ENCODE measurements at places on chromosomes 4 and X.

DNA sequence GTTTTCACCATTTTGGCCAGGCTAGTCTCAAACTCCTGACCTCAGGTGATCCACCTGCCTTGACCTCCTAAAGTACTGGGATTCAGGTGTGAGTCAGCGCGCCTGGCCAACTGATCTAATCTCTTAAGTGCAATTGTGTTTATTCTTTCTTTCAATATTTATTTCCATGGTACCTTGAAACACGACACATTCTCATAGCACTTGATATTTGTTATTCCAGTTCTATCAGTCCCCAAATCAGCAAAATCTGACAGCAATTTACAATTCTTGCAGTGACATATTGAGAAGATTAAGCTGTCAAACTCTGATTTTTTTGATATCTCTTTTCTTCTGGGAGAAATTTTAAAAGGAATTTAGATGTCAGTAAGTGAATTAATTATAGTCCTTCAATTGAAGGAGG is 218.1 kb upstream of the FAT4 start:
- no peaks in the 10 kb centered on the region for H3K36me3 ChIP-seq
- H3K4me1 ChIP-seq, result no peaks in the 10 kb centered on the region
- H3K27ac ChIP-seq, result no peak overlapping the region
- DNase-seq, result no peak
- H3K4me3 ChIP-seq, result no peak overlapping the region
- no peaks in the 10 kb centered on the region for H3K27me3 ChIP-seq

DNA sequence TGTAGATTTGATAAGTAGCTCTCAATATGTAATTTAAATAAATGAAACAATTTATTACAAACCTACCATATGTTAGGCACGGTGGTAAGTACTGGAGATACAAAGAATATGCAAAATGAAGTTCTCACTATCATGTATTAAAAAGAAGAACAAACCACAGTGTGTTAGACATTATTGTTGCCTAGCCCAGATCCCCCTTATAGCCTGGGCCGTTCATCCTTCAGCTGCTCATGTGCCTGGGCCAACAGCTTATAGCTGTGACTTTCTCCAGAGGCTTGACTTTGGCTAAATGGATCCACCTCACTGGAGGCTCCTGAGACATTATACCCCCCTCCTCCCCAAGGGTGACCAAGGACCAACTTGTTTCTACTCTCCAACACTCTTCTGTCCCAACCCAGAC is 29.8 kb upstream of the CCNG2 start:
- no peak for DNase-seq
- no peaks in the 10 kb centered on the region for H3K4me1 ChIP-seq
- H3K4me3 ChIP-seq, result no peak overlapping the region
- H3K27me3 ChIP-seq, result peaks cover 15% of the 10 kb centered on the region

DNA sequence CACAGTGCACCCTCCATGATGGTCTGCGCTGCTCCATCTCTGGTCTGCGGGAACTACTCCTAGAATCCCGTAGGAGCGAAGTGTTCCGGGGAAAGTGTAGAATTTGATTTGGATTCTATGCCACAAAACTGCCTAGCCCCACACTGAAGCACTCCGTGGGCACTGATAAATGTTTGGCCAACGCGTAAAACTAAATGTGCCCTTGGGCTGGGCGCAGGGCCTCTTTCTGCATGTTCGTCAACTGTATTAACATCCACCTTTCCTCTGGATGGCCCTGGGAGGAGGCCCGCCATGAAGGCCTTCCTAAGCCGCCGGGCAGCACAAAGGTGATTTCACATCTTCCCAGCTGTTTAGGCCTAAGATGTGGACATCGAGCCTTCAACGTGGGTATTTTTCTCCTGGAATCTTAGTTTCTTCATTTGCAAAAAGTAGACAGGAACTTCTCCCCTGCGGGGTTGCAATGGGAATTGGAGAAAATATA is 2.6 kb downstream of the MSX1 start:
- no peak overlapping the region for H3K4me3 ChIP-seq
- H3K36me3 ChIP-seq, result peaks cover 2% of the 10 kb centered on the region
- no peak overlapping the region for H3K27ac ChIP-seq
- DNase-seq, result no peak
- peaks cover 5% of the 10 kb centered on the region for H3K4me1 ChIP-seq

- H3K27ac ChIP-seq, result no peak overlapping the region
- H3K4me3 ChIP-seq, result no peak overlapping the region
- no peak for DNase-seq
- peaks cover 7% of the 10 kb centered on the region for H3K27me3 ChIP-seq
- H3K4me1 ChIP-seq, result no peaks in the 10 kb centered on the region
- no peaks in the 10 kb centered on the region for H3K36me3 ChIP-seq
Observed at GRCh38 chr4:170008371-170008770, 17.8 kb downstream of the MFAP3L start.

- no peak for DNase-seq
- peaks cover 11% of the 10 kb centered on the region for H3K4me1 ChIP-seq
- no peak overlapping the region for H3K27ac ChIP-seq
- H3K4me3 ChIP-seq, result no peak overlapping the region
- no peaks in the 10 kb centered on the region for H3K27me3 ChIP-seq
Observed at GRCh38 chr4:2552806-2553205, 16.4 kb downstream of the FAM193A start.

DNA sequence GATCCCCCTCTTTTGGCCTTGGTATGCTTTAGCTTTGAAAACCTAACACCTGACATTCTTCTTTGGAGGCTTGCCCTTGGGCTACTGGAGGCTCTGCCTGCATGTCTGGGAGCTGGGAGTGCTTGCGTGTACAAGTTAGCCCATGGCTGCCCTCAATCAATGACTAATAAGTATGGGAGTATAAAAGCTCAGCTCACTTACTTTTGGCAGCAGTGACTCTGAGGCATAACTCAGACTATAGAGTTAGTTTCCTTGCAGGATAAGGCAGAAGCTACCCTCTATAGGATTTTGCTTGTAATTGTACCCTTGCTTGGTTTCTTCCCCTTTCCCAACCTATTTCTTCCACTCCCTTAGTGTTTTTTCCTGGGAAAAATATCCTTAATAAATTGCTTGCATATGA is 247.9 kb downstream of the PPP1R2C start:
- H3K36me3 ChIP-seq, result no peaks in the 10 kb centered on the region
- no peak for DNase-seq
- no peaks in the 10 kb centered on the region for H3K4me1 ChIP-seq
- no peak overlapping the region for H3K27ac ChIP-seq

- peaks cover 28% of the 10 kb centered on the region for H3K27me3 ChIP-seq
- no peaks in the 10 kb centered on the region for H3K36me3 ChIP-seq
- H3K4me3 ChIP-seq, result no peak overlapping the region
- peaks cover 19% of the 10 kb centered on the region for H3K4me1 ChIP-seq
Observed at GRCh38 chr4:153082322-153083301, 121.6 kb upstream of the TRIM2 start.

DNA sequence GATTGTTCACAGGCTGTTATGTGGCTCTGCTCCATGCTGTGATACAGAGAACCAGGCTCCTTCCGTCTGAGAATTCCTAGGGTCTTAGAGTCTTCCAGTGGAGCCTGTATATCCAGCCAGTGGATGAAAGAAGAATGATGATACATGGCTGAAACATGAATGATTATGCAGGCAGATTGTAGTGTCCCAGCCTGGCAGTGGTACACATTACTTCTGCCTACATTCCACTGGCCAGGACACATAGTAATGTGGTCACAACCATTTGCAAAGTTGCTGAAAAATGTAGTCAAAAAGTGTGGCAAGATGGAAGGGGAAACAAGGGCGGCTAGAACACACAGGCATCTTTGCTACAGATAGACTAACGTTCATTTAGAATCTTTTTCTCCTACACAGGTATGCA is 4.5 kb upstream of the GBA3 start:
- H3K4me1 ChIP-seq, result no peaks in the 10 kb centered on the region
- no peak for DNase-seq
- no peaks in the 10 kb centered on the region for H3K36me3 ChIP-seq
- no peak overlapping the region for H3K4me3 ChIP-seq
- H3K27me3 ChIP-seq, result peaks cover 10% of the 10 kb centered on the region

- no peaks in the 10 kb centered on the region for H3K36me3 ChIP-seq
- no peaks in the 10 kb centered on the region for H3K4me1 ChIP-seq
- no peak overlapping the region for H3K27ac ChIP-seq
- H3K4me3 ChIP-seq, result no peak overlapping the region
- DNase-seq, result no peak
- no peaks in the 10 kb centered on the region for H3K27me3 ChIP-seq
Observed at GRCh38 chr4:161577579-161578301, 586.1 kb downstream of the FSTL5 start.

GRCh38 chr4:104719539-104720230 is 225.0 kb upstream of the CXXC4 start:
- H3K4me3 ChIP-seq, result no peak overlapping the region
- DNase-seq, result no peak
- H3K36me3 ChIP-seq, result no peaks in the 10 kb centered on the region

GRCh38 chr4:95998311-95998710 is 158.4 kb downstream of the PDHA2 start:
- no peaks in the 10 kb centered on the region for H3K4me1 ChIP-seq
- DNase-seq, result no peak
- H3K36me3 ChIP-seq, result no peaks in the 10 kb centered on the region
- no peak overlapping the region for H3K27ac ChIP-seq

GRCh38 chrX:68421636-68422035 is 11.7 kb downstream of the OPHN1 start:
- DNase-seq, result no peak
- H3K36me3 ChIP-seq, result no peaks in the 10 kb centered on the region
- peaks cover 4% of the 10 kb centered on the region for H3K27me3 ChIP-seq
- no peak overlapping the region for H3K27ac ChIP-seq

DNA sequence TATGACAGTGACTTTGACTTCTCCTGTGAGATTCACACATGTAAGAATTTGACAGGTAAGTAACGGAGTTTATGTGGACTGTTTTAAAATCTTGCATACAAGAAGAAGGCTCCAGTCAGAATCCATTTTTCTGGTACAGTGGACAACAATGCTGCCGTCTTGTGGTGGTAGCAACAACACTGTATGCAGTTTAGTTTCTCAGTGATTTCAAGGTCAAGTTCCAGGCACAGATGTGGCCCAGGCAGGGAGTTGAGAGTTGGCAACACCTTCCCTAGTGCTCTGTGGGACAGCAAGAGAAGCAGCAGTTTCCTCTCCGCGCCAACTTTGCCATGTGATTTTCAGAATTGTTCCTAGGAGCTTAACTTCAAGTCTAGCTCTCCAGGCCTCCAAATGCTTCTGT is 56.0 kb upstream of the STPG2 start:
- no peak for DNase-seq
- H3K4me1 ChIP-seq, result peaks cover 9% of the 10 kb centered on the region
- no peak overlapping the region for H3K27ac ChIP-seq
- H3K27me3 ChIP-seq, result no peaks in the 10 kb centered on the region
- H3K36me3 ChIP-seq, result no peaks in the 10 kb centered on the region
- no peak overlapping the region for H3K4me3 ChIP-seq

DNA sequence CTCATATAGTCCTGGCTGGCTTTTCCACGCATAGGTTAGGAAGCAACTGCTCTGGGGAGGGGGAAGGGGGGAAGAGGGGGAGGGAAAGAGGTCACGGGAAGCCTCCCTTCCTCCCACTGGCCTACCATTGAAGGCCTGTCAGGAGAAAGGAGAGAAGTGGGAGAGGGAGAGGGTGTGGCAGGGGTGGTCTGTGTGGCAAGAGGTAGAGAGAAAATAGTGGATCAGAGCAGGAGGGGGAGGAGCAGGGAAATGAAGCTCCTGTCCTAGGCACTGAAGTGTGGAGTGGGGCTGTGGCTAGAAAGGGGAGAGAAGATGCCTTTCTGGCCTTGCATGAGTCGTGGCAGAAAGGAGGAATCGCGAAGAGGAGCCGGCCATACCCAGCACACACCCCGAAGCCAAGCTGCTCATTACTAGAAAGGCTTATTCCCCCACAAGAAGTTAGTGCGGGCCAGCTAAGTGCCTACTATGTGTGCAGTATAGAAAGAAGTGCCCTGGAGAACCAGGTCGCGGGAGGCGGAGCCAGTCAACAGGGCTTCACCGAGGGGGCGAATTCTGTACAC is 1.1 kb upstream of the TMEM164 start:
- H3K27ac ChIP-seq, result peak overlapping the region; percentile 92
- peaks cover 2% of the 10 kb centered on the region for H3K36me3 ChIP-seq
- no peak for DNase-seq
- peak overlapping the region; percentile 88 for H3K4me3 ChIP-seq
- H3K27me3 ChIP-seq, result no peaks in the 10 kb centered on the region

DNA sequence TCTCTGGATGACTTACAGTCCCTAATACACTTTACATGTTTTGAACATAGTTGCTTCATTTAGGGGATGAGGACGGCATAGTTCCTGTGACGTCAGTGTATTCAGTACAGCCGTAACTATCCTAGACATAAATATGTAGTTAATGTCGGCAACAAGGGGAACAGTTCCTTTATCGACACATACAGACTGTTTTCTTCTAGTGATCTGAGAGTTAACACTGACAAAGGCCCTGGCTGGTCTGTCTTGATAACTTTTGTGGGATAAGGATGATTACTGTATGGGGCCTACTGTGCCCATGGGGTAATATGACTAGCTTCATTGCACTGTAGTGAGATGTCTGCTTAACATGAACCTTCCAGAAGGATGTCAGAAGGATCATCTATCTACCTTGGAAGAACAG is 131.2 kb downstream of the ZNF518B start:
- no peak overlapping the region for H3K27ac ChIP-seq
- H3K4me1 ChIP-seq, result no peaks in the 10 kb centered on the region
- no peak for DNase-seq
- peaks cover 6% of the 10 kb centered on the region for H3K27me3 ChIP-seq
- no peaks in the 10 kb centered on the region for H3K36me3 ChIP-seq

DNA sequence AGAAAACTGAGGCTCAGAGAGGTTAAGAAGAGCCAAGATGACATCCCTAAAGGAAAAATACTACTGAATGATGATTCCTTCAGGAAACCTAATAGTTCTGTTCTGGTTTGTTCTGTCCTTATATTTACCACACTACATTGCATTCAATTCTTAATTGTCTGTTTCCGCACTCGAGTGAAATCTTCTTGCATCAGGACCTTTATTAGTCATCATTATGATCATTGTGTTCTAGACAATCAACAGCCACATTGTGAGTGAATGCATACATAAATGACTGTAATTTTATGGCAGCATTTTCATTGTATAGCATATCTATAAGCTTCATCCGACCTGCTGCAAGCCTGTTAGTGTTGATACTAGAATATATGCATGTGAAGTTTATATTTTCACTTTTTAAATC is 156.7 kb upstream of the FAM241A start:
- H3K36me3 ChIP-seq, result no peaks in the 10 kb centered on the region
- no peak for DNase-seq
- H3K27ac ChIP-seq, result no peak overlapping the region

GRCh38 chrX:133402830-133403625 is 12.3 kb downstream of the GPC4 start:
- no peaks in the 10 kb centered on the region for H3K27me3 ChIP-seq
- no peak overlapping the region for H3K4me3 ChIP-seq
- peaks cover 7% of the 10 kb centered on the region for H3K4me1 ChIP-seq
- no peaks in the 10 kb centered on the region for H3K36me3 ChIP-seq
- no peak overlapping the region for H3K27ac ChIP-seq

- no peaks in the 10 kb centered on the region for H3K4me1 ChIP-seq
- no peak overlapping the region for H3K27ac ChIP-seq
- peaks cover 2% of the 10 kb centered on the region for H3K27me3 ChIP-seq
- no peaks in the 10 kb centered on the region for H3K36me3 ChIP-seq
- no peak overlapping the region for H3K4me3 ChIP-seq
- no peak for DNase-seq
Observed at GRCh38 chr4:41408859-41409593, 128.9 kb upstream of the LIMCH1 start.

- H3K27me3 ChIP-seq, result no peaks in the 10 kb centered on the region
- no peak for DNase-seq
- H3K4me1 ChIP-seq, result peaks cover 8% of the 10 kb centered on the region
- H3K36me3 ChIP-seq, result peaks cover 17% of the 10 kb centered on the region
- H3K27ac ChIP-seq, result no peak overlapping the region
Observed at GRCh38 chrX:14010566-14010965, 19.1 kb downstream of the GEMIN8 start.

GRCh38 chrX:16914058-16914457 is 32.4 kb upstream of the REPS2 start:
- H3K4me3 ChIP-seq, result no peak overlapping the region
- H3K36me3 ChIP-seq, result no peaks in the 10 kb centered on the region
- no peaks in the 10 kb centered on the region for H3K4me1 ChIP-seq
- no peak overlapping the region for H3K27ac ChIP-seq
